ENCODE measurements at places on chromosomes 7 and 10.

DNA sequence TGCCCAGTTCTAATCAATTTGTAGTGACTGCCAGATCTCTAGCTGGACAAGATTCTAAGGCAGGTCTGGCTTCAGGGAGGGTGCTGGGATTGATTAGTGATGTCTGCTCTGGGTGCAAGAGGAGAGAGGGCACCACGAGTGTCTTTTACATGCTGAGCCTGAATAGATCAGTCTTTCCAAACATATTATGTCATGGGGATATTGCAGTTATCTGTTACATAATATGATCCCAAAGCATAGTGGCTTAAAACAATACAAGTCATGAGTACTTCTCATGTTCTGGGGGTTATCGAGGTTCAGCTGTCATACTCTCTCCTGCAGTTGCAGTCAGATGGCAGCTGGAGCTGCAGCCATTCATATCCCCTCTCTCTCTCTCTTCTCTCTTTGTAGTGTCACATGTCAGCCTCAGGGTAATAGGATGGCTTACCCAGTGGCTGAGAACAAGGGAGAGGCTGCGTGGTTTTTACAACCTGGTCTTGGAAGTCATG lies 26.0 kb downstream of the SLC29A3 start:
- DNase-seq, result no peak

DNA sequence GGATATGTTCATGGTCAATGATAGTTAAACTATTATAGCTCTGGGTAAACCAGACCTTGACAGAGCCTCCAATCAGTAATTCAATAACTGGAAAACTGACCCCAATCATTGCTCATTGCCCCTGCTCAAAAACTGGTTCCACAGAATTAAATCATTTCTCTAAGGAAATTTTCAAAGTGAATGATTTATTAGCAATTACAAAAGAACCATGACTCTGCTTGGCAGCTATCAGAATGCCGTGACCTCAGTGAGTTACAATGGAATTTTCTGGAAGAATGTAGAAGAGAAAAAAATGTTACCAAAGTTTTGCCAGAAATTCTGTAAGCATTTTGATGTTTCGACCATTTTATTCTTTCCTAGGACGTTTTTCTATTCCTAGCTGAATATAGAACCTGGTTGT lies 106.8 kb upstream of the APBB1IP start:
- no peak for DNase-seq

DNA sequence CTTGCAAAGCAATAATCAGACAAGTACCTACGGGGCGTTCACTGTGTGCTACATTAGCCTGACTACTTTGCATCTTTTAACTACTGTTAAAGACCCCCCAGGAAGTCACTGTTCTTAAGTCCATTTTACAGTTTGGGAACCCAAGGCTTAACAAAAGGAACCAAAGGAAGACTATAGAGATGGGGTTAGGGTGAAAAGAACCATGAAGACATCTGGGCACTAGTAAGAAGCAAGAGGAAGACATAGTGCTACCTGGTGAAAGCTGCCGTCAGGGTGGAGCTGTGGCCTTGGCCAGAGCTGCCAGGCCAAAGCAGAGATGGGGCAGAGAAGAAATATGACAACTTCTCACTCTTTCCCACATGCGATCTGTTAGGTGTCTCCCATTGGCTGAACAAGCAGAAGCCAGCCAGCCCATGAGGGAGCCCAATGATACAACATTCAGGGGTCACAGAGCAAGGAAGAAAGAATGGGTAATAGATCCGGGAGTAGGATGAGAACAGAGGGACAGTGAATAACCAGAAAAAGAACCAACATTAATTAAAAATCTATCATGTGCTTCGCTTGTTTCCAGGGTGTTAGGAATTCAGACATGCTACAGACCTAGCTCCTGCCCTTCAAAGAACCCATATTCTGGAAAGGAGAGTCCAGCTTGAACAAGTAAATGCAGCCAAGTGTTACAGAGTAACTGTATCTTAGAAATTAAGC lies 85.4 kb downstream of the ARID5B start:
- DNase-seq, result no peak

DNA sequence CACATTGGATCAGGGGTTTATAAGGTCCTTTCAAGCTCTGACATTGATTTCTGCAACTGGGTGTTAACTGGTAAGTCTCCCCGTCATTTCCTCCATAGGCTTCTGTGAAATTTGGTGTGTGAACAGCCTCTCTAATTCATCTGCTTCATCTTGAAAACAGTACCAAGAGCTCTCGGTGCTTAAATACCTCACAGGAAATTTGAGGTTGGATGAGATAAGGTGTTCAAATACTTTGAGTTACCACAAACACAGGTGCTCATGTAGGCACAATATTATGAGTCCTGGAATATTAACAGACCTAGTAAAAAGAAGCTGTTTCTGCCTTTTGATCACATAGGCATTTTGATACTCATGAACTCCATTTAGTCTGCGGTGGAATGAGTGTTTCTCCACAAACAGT lies 85.2 kb downstream of the RTKN2 start:
- no peak for DNase-seq

GRCh38 chr7:36712015-36712414 lies 12.3 kb downstream of the AOAH start:
- no peak for DNase-seq

- no peak for DNase-seq
Measured at GRCh38 chr7:51366172-51366728, 49.6 kb upstream of the COBL start.

DNA sequence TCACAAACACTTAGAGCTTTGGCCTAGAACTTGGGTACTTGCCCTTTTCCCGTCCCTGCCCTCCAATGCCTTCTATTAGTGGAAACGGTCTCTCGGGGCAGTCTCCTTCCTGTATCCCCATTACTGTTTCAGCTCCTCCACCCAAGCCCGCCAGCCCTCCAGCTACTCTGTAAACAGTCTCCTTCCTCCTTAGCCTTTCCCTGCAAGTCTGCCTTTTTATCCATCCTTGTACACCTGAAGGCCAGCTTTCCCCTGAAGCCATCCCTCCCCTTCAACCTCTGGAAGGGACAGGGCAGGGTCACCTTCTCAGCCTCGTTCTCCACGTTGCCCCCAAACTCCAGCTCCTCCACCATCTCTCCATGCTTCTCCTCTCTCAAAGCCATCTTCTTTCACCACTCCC lies 108.1 kb upstream of the ZNF746 start:
- DNase-seq, result no peak

GRCh38 chr10:115056186-115056585 lies 37.0 kb upstream of the ATRNL1 start:
- DNase-seq, result no peak

- DNase-seq, result no peak
Measured at GRCh38 chr7:74398426-74398825, 55.3 kb upstream of the GTF2IRD1 start.

GRCh38 chr7:151400626-151401315 lies 9.1 kb downstream of the WDR86 start:
- DNase-seq, result no peak

- no peak for DNase-seq
Measured at GRCh38 chr7:23205577-23205908, 23.7 kb downstream of the NUP42 start.

DNA sequence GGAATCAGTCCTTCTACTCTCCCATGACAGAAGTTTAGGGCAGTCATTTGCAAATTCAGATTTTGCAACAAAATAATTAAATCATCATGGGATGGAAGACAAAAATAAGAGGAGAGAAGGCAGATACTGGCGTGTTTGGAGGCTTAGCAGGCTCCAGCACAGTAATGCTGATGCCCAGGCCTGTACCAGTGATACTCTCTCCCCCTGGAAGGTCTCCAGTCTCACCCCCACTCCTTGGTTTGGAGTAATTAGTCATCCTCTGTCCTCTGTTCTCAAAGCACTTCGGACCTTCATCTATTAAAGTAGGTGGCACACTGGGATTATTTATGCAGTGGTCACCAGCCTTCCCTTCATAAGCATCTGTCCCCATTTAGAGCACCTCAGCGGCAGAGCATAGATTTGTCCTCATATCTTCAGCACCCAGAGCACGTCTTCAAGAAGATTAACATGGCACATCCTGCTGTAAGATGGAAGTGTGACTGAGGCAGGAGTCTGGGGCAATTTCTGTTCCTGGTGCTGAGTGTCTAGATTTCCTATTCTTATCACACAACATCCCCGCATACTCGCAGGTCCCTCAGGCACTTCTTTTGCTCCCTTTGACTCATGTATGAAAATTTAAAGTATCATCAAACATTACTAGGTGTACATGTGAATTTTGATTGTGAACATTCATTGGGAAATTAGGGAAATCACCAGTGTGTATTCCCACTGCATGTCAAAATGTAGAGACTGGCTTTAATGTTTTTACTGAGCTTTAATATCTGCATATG lies 31.3 kb upstream of the TRIL start:
- DNase-seq, result no peak

DNA sequence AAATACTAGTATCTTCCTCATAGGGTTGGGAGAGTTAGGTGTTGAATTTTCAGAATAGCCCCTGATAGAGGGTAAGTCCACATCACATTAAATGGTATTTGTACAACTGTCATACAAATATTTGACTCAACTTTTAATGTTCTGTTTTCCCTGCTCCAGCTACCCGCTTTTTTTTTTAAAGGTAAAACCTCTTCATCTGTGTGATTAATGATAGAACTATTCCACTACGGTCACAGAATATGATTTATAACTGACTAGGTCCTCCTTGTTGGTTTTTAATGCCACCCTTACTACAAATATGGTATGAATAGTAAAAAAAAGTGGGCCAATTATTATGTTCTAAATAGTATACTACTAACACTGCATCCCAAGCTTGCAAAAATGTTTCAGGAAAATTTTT lies 15.6 kb upstream of the NRP1 start:
- DNase-seq, result no peak

- no peak for DNase-seq
Measured at GRCh38 chr7:134925766-134926165, 60.5 kb upstream of the AGBL3 start.

DNA sequence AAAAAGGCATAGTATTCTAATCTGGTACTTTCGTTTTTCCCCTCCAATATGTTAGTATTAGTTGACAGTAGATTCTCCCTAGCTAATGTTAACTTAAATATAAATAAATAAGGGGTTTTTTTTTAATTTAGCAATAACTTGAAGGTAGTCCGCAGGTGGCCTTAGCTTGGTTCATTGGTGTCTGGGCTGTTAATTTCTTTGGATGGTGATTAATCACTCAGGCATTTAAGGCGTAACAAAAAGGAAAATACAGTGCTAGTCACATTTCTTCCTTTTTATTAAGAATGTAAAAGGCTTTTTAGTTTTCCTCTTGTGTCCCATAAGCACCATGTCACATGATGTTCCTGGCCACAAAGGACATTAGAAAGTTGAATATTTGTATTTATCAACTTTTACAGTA lies 161.0 kb upstream of the POT1 start:
- DNase-seq, result no peak

DNA sequence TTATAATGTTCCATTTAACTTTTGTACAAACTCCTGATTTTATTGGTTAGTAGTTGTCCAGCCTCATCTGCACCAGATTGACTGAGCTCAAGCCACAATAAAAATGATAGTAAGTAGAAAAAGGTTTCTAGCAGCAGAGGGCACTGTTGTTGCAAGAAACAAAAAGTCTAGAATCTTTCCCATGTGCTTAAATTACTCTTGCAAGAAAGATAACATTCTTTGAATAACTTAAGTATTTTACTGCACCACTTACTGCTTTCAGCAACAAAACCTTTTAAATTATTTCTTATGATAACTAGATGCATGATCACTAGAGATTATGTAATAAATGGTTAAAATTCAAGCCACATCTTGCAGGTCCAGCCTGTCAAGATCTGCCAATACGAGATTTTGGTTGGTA lies 27.0 kb downstream of the LMOD2 start:
- DNase-seq, result no peak

DNA sequence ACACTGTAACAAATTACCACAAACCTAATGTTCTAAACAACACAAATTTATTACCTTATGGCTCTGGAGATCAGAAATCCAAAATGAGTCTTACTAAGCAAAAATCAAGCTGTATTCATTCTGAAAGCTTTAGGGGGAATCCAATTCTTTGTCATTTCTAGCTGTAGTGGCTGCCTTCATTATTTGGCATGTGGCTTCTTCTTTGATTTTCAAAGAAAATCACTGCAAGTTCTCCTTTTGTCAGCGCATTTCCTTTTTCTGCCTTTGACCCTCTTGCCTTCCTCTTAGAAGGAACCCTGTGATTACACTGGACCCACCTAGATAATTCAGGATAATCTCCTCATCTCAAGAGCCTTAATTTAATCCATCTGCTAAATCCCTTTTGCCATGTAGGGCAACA lies 36.9 kb downstream of the ZPBP start:
- DNase-seq, result no peak

GRCh38 chr10:121188005-121188404 lies 336.8 kb downstream of the WDR11 start:
- no peak for DNase-seq

- DNase-seq, result no peak
Measured at GRCh38 chr10:33252324-33252723, 82.1 kb downstream of the NRP1 start.

DNA sequence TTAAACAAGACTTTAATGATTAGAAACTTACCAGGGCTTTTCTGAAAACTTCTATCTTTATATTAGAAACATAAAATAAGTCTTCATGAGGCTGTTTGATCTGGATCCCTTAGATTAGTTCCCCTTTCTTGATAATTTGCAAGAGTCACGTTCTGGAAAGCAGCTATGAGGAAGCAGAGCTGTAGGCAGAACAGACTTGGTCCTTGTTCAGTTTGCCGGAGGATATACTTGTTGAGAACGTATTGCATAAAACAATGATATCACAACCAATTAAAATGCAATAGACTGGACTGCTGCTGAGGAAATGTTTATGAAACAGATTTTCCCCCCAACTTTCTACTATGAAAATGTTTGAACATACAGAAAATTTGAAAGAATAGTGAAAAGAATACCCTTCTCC lies 2.8 kb downstream of the SAMD9L start:
- no peak for DNase-seq

DNA sequence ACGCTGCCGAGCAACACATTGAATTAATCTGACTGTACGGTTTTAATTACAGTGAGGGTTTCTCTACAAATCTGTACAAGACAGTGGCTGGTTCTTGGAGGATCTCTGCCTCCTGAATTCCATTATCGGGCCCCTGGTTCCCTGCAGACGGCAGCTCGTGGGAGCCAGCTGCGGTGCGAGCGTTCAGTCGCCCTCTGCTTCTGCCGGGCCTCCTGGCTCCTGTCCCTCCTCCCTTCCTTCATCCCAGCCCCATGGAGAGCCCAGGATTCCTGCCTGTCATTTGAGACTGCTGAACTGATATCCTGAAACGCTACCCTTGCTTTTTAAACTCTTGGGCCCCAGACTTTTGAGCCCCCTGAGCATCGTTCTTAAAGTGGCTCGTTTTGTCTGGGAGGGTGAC lies 6.6 kb upstream of the DLX6 start:
- no peak for DNase-seq

- DNase-seq, result no peak
Measured at GRCh38 chr7:12839508-12840153, 152.2 kb downstream of the ARL4A start.

GRCh38 chr7:107494315-107494751 lies 24.5 kb downstream of the GPR22 start:
- DNase-seq, result no peak

- no peak for DNase-seq
Measured at GRCh38 chr7:70618020-70618551, 513.9 kb upstream of the GALNT17 start.

GRCh38 chr7:138565451-138566114 lies 105.5 kb downstream of the TRIM24 start:
- DNase-seq, result no peak

- DNase-seq, result no peak
Measured at GRCh38 chr7:1060315-1061072, 16.1 kb downstream of the GPR146 start.
